Effector CD8-positive, alpha-beta T cell (primary cell): ENCODE measurements at places on chromosomes 4 and X.

DNA sequence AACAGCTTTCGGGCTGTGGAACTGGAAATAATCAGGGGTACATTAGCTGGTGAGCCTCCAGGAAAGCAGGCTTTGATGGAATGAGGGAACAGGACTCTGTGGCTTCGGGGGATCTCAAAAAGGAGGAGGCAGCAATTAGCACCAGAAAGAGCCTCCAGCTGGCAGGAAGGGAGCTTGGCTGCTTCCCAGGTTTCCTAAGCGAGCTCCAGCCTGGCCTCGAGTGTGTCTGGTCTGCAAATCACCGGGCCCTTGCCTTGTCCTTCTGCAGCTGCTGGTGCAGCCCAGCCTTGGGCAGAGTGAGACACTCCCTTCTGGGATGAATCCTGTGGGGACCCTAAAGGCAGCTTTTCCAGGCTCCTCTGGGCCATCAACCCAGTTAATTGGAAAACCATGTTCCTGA, 10.7 kb upstream of the PDHA1 start:
- DNase-seq = no peak

DNA sequence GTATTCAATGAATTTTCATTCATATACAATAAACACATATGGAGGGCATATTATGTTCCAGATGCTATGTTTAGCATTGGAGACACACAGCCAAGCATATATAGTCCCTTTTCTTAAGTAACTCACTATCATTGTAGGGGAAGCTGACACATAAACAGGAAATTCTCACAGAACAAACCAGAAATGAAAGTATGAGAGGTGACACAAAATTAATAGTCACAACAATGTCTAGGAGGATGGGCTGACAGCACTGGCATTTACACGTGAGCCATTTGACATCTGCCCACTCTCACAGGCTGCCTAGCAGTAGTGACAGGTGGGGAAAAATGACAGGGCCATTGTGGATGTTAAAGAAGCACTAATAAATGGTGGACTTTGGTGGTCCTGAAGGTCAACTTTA, 2.6 kb upstream of the CNOT6L start:
- peak; percentile 4 for DNase-seq

DNA sequence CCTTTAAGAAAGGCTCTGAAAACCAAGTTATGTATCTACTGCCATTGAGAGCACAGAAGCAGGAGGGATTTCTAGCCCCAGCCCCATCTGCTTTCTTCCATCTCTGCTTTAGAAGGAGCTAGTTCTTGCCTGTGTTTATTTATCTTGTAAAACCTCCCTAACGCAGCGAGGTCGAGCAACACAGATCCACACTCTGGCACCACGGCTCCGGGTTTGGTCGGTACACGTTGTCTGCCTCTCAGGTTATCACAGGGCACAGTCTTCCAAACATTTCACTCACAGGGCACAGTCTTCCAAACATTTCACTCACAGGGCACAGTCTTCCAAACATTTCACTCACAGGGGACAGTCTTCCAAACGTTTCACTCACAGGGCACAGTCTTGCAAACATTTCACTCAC, 69.7 kb upstream of the TLR3 start:
- no peak for DNase-seq

- DNase-seq = no peak
Measured at GRCh38 chr4:21763855-21764254, 184.7 kb downstream of the KCNIP4 start.

- no peak for DNase-seq
Measured at GRCh38 chrX:48592971-48593370, 4.3 kb upstream of the WDR13 start.
